ENCODE measurements at places on chromosomes 6 and 20. TPM values are rescaled to one million over a fixed set of nuclear protein-coding genes. Genes with fewer than 3 reads are reported as not detected.

- peak; percentile 61 for DNase-seq
Measured at GRCh38 chr6:30754631-30755030, 10.3 kb upstream of the IER3 start.

The ZNF334 gene
- total RNA-seq, result not detected

The LHFPL5 gene
- total RNA-seq, result not detected

- no peak for DNase-seq
Measured at GRCh38 chr6:166618866-166619761, 7.9 kb downstream of the RPS6KA2 start.

DNA sequence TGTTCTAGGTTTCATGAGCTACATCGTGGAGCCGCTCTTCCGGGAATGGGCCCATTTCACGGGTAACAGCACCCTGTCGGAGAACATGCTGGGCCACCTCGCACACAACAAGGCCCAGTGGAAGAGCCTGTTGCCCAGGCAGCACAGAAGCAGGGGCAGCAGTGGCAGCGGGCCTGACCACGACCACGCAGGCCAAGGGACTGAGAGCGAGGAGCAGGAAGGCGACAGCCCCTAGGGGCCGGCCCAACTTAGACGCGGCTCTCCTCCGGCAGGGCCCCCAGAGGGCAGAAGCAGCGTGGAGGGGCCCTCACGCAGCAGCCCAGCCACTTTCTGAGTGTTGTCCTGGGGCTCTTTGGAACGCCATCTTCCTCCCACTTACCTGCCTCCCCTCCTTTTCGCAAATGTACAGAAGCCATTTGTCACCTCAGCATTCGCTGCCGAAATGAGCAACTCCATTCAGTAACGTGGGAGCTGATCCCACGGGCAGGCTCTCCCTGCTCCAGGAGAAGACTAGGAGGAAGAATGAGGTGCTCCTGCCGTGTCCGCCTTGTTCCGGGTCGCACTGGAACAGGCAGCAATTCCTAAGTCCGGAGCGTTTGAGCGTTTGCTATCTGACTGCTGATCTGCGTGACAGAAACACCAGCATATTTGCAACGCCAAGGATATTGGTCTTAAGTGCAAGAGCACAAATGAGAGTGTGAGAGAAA is 58.4 kb downstream of the MTFR2 start:
- no peak for DNase-seq

DNA sequence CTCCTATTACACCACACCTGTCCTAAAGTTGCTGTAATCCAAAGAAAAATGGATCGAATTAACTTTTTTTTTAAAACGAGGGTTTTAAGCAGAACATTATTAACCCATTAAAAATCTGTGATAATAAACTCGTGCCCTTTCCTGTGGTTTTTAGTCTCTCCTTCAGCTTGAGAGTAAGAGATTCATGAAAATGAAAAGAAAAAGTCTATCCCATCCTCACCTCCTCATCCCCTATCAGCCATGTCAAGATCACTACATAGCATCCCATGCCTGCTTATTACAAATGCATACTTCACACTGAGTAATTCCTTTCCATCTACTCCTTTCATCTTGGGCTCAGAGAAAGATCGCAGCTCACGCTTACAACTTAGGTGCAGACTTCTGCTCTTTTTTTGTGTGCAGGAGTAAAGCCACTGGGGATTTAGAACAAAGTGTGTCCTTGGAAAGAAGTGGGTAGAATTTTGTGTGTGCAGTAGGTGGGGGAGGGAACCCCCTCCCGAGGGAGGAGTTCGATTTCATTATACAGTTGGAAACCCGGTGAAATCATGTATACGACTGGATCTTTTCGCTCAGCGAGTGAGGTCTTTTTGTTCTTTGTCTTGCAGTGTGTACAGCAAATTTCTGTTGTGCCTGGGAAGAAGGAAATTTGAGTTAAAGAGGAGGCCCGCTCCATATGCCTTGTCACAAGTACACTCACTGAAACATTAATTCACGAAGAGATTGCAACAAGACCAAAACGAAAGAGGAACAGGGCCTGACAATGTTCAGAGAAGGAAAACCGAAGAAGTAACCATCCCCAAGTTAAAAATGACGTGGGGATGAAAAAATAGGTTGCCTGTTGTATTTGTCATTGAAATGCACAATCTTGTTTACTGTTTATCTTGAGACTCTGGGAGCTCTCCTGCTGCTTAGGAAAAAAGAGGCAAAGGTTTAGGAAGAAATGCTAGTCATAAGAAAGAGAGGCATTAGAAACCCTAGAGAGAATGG is 146.5 kb upstream of the ZNF217 start:
- no peak for DNase-seq

The BPIFB6 gene
- total RNA-seq, result not detected

Data from HT1080 (cell line).